ENCODE measurements at places on chromosomes 12 and 14. TPM values are rescaled to one million over a fixed set of nuclear protein-coding genes. Genes with fewer than 3 reads are reported as not detected.

Gene KRT72
- polyA plus RNA-seq: not detected

Gene IFNG-AS1
- not detected for polyA plus RNA-seq

Gene MSRB3
- 12.7 TPM for polyA plus RNA-seq

Gene NOVA1
- not detected for polyA plus RNA-seq

Gene C1QL4
- polyA plus RNA-seq: 0.09 TPM

Gene STRN3
- polyA plus RNA-seq: 25.3 TPM

DNA sequence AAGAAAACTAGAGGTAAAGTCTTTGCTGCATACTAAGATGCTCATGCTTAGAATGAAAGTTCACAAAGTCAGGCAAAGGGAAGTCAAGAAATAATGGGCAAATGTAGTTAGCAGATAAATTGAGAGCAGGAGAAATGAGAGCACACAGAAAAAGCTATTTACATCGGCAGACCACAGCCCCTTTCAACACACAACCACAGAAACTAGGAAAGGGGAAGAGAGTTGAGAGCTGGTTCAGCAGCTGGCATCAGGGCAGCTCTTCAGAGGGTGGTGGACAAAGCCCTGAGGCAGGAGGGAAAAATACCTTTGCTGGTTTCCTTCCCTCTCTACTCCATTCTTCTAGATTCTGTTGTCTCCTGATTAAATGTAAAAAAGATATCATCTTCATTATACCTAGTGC is 95.4 kb upstream of the ANO4 start:
- no peaks in the 10 kb centered on the region for H3K27me3 ChIP-seq
- peaks cover 6% of the 10 kb centered on the region for H3K4me1 ChIP-seq

DNA sequence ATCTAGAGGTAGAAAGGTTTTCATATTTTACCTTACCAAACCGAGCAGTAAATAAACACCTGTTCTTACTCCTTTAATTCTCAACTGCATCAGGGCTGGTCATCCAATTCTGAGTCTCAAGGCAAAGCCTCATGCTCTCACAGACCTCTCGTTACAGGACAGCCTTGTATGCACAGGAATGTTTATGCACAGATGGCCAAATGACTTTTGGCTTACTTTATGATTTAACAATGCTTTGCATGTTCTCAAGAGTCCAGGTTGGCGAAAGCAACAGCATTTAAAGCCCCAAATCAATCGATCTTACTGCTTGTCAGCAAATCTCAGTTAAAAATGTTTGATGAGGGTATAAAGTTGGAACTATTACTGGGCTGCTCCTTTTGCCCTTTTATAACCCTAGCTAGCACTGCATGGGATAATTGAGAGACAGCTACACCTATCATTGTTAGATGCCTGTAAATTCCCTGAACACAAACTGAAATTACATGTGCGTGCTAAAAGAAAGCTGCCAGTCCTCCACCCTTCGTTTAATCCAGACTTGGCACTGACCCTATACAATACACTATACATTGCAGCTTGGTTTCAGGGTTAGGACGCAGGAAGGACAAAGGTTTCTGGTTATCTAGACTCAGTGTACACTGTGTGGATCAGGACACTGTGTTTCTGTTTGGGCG is 63.6 kb downstream of the TMCC3 start:
- H3K36me3 ChIP-seq: peaks cover 6% of the 10 kb centered on the region
- H3K27ac ChIP-seq: no peak overlapping the region
- H3K27me3 ChIP-seq: no peaks in the 10 kb centered on the region
- no peak overlapping the region for H3K4me3 ChIP-seq
- peaks cover 24% of the 10 kb centered on the region for H3K4me1 ChIP-seq
- no peak for DNase-seq

DNA sequence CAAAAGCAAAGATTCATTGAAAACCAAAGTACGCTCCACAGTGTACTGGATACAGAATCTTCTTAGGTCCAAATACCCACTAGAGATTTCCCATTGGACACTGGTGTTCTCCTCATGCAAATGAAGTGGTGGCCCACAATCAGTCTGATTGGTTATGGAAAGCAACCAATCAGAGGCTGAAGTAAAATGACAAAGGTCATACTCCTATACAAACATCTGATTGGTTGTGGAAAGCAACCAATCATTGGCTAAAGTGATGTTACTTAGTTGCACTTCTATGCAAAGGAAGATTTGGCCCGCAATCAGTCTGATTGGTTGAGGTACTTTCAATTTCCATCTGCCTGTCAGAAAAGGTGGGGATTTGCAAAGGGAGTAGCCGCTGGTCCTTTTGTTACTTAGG is 1.3 kb upstream of the WASHC3 start:
- no peak for DNase-seq
- H3K4me1 ChIP-seq: peaks cover 3% of the 10 kb centered on the region

GRCh38 chr12:23185346-23185745 is 560.4 kb downstream of the ETNK1 start:
- DNase-seq: no peak
- H3K36me3 ChIP-seq: no peaks in the 10 kb centered on the region
- H3K27ac ChIP-seq: no peak overlapping the region
- no peak overlapping the region for H3K4me3 ChIP-seq
- H3K4me1 ChIP-seq: no peaks in the 10 kb centered on the region

GRCh38 chr14:23352506-23353432 is at the start of gene SLC22A17:
Gene SLC22A17, minus strand, starts transcription at chr14:23352887.
- H3K4me3 ChIP-seq: peak within 1 kb of the TSS; percentile 55
- no peak for DNase-seq
- peaks cover 3% of the 10 kb centered on the region for H3K4me1 ChIP-seq
- H3K27ac ChIP-seq: no peak within 1 kb of the TSS

- peaks cover 1% of the 10 kb centered on the region for H3K36me3 ChIP-seq
- no peak overlapping the region for H3K27ac ChIP-seq
- no peaks in the 10 kb centered on the region for H3K4me1 ChIP-seq
- no peak overlapping the region for H3K4me3 ChIP-seq
- DNase-seq: no peak
These were observed 82.4 kb downstream of the SLC38A6 start for GRCh38 chr14:61063461-61063860.

DNA sequence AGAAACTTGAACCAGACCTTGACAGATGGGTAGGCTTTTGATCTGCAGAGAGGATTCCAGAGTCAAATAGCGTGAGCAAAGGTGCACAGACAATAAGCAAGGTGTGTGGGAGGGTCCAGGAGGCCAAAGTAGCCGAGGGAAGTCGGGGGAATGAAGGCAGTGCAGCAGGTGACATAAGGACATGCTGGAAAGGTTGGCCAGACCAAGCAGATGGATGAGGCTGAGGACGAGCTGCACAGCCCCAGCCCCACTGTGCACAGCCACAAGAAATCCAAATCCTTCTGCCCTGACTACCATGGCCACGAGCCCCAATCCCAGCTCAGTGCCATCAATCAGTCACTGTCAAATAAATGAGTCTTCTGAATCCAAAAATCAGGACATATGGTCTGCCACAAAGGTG is 5.4 kb downstream of the TTC7B start:
- H3K27ac ChIP-seq: no peak overlapping the region
- H3K36me3 ChIP-seq: no peaks in the 10 kb centered on the region
- no peak overlapping the region for H3K4me3 ChIP-seq

GRCh38 chr12:19525274-19525673 is 86.0 kb downstream of the AEBP2 start:
- no peak overlapping the region for H3K27ac ChIP-seq
- peaks cover 10% of the 10 kb centered on the region for H3K4me1 ChIP-seq
- H3K4me3 ChIP-seq: no peak overlapping the region

DNA sequence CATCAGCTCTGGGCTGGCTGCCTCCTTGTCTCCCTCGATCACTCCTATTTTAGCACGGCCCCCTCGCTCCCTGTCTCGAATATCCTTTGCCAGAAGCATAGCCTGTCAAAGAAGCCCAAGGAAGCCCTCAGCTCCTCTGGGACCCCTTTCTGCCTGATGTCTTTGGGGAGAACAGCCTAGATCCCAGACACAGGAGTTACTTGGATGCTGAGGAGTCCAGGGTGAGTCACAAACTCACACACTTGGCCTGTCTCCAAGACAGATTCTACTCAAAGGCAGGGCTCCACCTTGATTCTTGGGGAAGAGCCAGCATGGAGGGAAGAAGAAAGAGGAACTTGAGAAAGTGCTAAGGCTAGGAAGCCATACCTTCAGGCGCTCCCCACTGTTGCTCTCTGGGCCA is 8.1 kb downstream of the AVIL start:
- DNase-seq: peak; percentile 64
- H3K36me3 ChIP-seq: no peaks in the 10 kb centered on the region
- no peak overlapping the region for H3K4me3 ChIP-seq
- H3K4me1 ChIP-seq: peaks cover 9% of the 10 kb centered on the region
- H3K27ac ChIP-seq: no peak overlapping the region
- no peaks in the 10 kb centered on the region for H3K27me3 ChIP-seq

GRCh38 chr12:3055704-3056467 is 21.3 kb upstream of the TSPAN9 start:
- no peaks in the 10 kb centered on the region for H3K36me3 ChIP-seq
- H3K4me1 ChIP-seq: no peaks in the 10 kb centered on the region
- peaks cover 9% of the 10 kb centered on the region for H3K27me3 ChIP-seq

DNA sequence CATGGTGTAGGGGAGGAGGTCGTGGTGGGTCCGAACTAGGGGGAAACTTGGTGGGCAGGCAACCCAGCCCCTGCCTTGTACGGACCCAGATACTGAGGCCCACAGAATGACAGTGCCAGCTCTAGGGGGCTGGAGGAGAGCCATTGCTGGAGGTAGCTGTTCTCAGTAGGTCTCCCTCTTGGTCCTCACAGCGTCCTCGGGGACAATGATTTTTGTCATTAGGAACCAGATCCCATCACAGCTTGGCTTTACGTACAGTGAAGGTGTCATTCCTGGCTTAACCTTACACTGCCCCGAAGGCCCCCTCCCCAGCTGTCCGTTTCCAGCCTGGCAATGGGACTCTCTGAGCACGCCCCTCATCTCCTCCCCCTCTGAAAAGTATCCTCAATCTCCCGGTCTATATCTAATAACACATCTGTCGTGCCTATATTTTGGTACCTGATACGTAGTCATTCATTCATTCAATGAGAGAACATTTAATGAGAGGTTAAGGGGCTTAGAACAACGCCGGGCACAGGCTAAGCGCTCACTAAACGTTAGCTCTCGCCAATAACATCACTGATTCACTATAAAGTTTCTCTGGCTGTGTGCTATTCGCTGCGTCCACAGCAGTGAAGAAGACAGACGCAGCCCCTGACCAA is 597 bp upstream of the DYNC1H1 start:
- H3K4me3 ChIP-seq: peak overlapping the region; percentile 12
- H3K27me3 ChIP-seq: no peaks in the 10 kb centered on the region
- H3K4me1 ChIP-seq: peaks cover 26% of the 10 kb centered on the region
- DNase-seq: no peak

DNA sequence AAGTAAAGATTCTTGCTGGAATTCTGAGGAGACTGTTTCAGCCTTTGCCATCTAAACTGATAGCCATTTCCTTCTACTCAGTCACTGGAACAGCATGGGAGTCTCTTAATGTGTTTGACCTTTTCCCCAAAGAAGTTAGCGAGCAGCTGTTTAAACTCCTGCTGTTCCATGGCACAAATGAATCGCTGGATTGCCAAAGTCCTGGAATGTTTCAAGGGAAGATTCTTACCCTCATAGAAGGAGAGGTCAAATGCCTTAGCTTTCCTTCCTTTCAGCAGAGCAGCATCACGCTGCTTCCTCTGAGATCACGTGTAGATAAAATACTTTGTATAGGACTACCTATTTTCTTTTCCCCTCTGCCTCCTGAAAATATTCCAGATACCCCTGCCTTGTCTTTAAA is 10.5 kb upstream of the NR2C1 start:
- no peak for DNase-seq
- H3K36me3 ChIP-seq: peaks cover 21% of the 10 kb centered on the region
- no peaks in the 10 kb centered on the region for H3K27me3 ChIP-seq

DNA sequence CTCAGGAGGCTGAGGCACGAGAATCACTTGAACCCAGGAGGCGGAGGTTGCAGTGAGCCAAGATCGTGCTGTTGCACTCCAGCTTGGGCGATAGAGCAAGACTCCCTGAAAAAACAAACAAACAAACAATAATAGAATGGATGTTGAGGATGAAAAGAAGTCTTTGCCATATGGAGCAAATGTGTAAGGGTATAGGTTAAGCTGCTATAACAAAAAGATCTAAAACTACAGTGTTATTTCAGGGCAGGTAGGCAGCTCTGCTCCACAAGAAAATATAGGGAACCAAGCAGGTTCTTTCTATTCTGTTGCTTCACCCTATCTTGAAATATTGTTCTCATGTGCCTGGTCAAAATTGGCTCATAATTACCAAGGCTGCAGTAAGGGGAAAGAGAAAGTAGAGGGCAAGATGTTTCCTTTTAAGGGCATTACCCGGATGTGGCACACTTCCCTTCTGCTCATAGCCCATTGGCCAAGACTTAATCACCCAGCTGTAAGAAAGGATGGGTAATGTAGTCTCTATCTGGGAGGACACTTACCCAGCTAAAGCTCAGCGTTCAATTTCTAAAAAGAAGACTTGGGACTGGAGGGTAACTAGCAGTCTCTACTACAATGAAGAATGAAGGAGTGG is 23.5 kb downstream of the SDSL start:
- H3K27me3 ChIP-seq: peaks cover 18% of the 10 kb centered on the region
- H3K36me3 ChIP-seq: no peaks in the 10 kb centered on the region
- H3K27ac ChIP-seq: no peak overlapping the region
- DNase-seq: no peak
- no peak overlapping the region for H3K4me3 ChIP-seq

DNA sequence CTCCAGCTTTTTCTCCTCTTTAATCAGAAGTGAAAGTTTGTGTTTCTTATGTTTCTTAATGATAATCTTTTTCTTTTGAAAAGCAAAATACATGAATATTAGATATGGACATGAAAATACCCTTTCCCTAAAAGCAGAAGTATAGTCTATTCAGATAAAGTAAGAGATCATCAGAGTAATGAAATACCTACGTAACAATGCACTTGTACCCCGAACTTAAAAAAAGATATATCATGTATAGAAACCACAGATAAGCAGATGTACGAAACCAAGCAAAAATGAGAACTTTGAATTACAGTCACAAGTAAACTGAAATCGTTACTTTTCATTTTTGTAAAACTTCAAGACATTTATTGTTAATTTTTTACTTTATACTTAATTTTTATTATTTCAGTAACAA is 1.5 kb upstream of the GPR65 start:
- no peaks in the 10 kb centered on the region for H3K36me3 ChIP-seq
- no peaks in the 10 kb centered on the region for H3K4me1 ChIP-seq
- DNase-seq: no peak
- no peak overlapping the region for H3K27ac ChIP-seq
- H3K27me3 ChIP-seq: no peaks in the 10 kb centered on the region
- no peak overlapping the region for H3K4me3 ChIP-seq

GRCh38 chr12:122874081-122874480 is 21.8 kb downstream of the VPS37B start:
- H3K27me3 ChIP-seq: no peaks in the 10 kb centered on the region
- peak overlapping the region; percentile 91 for H3K27ac ChIP-seq
- no peak for DNase-seq
- H3K4me1 ChIP-seq: peaks cover 46% of the 10 kb centered on the region
- no peak overlapping the region for H3K4me3 ChIP-seq

GRCh38 chr12:75727577-75727976 is 216.2 kb upstream of the KRR1 start:
- DNase-seq: no peak
- no peak overlapping the region for H3K27ac ChIP-seq
- H3K4me1 ChIP-seq: peaks cover 26% of the 10 kb centered on the region
- H3K27me3 ChIP-seq: no peaks in the 10 kb centered on the region
- no peak overlapping the region for H3K4me3 ChIP-seq
- no peaks in the 10 kb centered on the region for H3K36me3 ChIP-seq
